ENCODE measurements at places on chromosomes 6 and 20.

DNA sequence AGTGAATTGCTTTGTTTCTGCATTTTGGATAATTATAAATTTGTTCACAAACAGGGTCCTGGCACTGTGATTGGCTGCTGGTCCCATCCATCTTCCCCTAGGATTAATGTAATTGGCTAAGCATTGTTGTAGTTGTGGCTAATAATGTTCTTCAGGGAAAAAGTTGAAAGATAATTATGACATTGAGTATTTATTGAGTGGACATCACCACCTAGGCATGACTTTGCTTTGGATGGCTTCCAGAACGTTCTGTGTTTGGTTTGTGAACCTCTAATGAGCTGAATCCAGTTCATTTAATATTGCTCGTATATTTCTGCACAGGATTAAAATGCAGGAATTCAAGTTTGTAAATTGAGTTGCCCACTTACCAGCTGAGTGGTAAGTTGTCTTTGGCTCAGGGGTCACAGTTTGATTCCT lies 55.1 kb downstream of the ARID1B start:
- peak; percentile 32 for DNase-seq

DNA sequence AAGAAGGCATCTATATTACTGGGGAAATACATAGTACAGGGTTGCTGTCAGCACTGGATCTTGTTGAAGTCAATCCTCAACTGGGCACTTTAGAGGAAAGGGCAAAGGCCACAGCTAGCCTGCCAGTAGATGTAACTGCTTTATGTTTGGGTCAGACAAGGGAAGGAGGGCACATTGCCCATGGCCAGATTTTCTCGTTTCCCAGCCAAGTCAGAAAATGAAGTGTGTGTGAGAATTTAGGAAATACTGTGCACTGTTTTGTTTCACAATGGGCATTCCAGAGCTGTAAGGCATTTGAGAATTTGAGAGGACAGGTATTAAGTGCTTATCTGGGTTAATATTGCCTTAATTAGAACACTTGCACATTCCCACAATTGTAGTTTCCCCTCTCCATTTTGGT lies 183.9 kb upstream of the MCHR2 start:
- no peak for DNase-seq

GRCh38 chr6:33289784-33290315 lies 449 bp downstream of the PFDN6 start:
- no peak for DNase-seq

- peak; percentile 52 for DNase-seq
Observed at GRCh38 chr6:136921381-136921935, 643 bp upstream of the SLC35D3 start.

GRCh38 chr20:7798176-7798575 lies 142.1 kb downstream of the HAO1 start:
- DNase-seq = no peak

- no peak for DNase-seq
Observed at GRCh38 chr6:107511511-107511993, 21.6 kb downstream of the SOBP start.

DNA sequence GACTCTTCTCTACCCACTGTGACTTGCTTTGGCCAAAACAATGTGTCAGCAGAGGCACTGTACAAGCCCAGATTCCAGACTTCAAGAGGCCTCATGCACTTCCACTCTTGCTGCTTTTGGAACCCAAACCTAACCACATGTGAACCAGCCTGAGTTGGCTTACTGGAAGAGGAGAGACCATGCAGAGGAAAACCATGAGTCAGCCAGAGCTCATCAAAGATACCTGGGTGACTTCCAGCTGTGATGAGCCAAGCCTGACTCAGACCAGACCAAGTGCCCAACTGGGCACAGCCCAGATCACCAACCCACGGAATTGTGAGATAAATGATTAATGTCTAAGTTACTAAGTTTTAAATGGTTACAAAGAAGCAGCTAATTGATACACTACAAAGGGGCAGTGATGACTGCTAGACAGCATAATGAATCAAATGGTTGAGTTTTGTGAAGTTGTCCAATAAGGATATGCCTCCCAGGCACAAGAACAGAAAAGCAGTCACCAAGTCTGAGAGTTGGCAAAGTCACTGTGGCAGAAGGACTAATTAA lies 16.2 kb upstream of the BEND6 start:
- DNase-seq = no peak

Measured in HuH-7 (cell line).